ENCODE measurements at places on chromosomes 5 and 9.

GRCh38 chr9:77460938-77461337 lies 187.2 kb downstream of the GNA14 start:
- DNase-seq = no peak

- no peak for DNase-seq
These were observed 27.4 kb upstream of the RFX3 start for GRCh38 chr9:3553076-3553765.

DNA sequence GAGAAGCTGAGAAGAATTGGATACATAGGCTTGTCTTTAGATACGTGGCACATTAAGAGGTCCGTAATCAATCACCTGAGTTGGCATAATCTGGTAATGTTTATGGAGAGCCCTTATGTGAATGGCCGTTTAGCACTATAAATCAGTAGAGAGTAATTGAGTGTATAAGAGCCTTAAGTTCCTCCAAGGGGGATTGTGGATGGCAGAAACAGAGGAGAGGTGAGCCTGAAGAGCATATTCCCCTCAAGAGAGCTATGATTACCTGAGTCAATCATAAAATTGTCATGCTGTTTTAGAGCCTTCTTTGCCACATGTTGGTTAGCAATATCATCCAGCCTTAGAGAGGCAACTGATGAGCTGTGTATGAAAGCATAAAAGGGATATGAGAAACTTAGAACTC lies 58.8 kb downstream of the FOCAD start:
- DNase-seq = no peak

- no peak for DNase-seq
These were observed 73.8 kb downstream of the RGS3 start for GRCh38 chr9:113537229-113537810.

DNA sequence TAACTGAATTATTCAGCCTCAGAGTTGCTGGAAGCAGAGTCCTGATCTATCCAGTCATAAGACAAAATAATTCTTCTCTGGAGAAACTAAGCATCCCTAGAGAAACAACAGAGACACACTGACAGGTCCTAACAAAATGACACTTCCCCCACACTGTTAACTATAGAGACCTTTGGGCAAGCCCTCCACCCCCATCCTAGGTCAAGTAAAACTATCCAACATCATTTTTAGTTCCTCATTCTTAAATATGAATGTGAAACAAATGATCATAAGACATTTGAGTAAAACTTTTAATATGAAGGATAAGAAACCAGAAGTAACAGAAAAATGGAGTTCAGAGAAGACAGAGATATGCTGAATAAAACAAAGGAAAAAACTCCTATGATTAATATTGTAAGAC lies 30.9 kb downstream of the CNTLN start:
- DNase-seq = no peak

DNA sequence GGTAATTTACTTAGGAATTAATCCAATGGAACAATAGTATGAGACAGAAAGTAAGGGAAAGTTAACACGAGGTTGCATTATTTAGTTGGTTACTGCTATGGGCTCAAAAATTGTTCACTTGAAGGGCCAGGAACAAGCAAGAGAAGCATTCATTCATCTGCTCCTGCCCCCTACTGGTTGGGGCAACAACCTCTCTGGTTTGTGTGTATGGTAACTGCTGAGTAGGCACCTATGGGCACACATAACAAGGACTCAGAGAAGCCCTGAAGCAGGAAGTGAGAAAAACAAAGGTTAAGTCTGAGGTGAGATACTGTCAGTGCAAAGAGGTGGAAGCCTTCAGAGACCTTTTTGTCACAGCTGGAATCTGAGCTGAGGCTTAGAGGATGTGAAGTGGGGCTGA lies 34.4 kb upstream of the RANBP6 start:
- DNase-seq = no peak
